ENCODE measurements at places on chromosomes 3 and 15.

DNA sequence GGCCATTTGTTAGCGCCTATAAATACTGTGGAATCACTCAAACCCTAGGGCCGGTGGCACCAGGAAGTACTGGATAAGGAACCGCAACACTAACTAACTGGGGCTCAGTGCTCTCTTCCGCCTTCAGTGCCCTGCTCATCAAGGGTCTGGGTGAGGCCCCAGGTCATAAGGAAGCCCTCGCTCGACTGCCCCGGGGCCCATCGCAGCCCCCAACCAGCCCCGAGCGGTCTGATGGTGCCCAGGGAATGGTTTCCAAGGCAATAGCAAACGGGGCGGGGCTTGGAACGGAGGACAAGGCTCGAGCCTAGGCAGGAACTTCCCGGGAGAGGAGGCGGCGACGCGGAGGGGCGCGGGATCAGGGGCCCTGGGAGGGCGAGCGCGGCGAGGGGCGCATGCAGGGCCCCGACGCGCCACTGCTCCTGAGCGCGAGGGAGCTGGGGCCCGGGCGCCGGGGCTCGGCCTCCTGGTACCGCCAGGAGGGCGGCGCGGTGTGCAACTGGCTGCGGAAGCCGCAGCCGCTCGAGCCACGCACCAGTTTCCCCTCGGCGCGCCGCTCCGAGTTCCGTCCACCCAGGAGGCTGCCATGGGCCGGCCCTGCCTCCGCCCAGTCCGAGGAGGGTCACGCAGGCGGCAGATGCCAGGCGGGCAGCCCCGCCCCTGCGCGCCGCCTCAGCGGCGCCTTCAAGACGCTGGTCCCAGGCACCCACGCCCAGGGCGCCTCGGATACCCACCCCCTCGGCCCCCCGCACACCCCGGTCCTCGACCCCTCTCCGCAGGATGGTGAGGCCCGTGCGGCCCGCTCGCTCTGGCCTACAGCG lies at the start of gene TTLL3:
Gene TTLL3 (plus strand): TSS at position 648 of the 818 bp plus-strand sequence. CDS start 400 bp downstream, outside the sequence.
- no peak for DNase-seq

- DNase-seq: no peak
Measured at GRCh38 chr3:72744330-72744729, 103.9 kb downstream of the SHQ1 start.

DNA sequence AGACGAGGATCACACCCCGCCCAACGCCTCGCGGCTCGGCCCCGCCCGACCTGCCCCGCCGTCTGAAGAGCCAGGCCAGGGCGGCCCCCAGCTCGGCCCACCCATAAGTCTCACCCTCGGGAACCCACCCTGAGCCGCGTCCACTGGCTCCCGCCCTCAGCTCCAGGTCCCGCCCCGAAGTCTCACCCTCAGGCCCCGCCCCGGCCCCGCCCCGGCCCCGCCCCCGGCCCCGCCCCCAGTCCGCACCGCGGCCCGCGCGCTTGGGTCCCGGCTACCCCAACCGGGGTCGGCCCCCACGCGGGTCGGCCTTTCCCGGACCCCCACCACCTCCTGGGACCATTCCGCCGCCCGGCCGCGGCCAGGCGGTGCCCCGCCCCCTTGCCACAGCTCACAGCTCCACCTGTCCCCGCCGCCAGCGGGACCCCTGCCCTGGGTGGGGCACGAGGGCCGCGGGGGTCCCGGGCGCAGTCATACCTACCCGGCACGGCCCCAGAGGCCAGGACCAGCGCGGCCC lies 489 bp downstream of the CSPG5 start:
- no peak for DNase-seq

GRCh38 chr15:33913459-33913858 lies 54.8 kb upstream of the CHRM5 start:
- no peak for DNase-seq

DNA sequence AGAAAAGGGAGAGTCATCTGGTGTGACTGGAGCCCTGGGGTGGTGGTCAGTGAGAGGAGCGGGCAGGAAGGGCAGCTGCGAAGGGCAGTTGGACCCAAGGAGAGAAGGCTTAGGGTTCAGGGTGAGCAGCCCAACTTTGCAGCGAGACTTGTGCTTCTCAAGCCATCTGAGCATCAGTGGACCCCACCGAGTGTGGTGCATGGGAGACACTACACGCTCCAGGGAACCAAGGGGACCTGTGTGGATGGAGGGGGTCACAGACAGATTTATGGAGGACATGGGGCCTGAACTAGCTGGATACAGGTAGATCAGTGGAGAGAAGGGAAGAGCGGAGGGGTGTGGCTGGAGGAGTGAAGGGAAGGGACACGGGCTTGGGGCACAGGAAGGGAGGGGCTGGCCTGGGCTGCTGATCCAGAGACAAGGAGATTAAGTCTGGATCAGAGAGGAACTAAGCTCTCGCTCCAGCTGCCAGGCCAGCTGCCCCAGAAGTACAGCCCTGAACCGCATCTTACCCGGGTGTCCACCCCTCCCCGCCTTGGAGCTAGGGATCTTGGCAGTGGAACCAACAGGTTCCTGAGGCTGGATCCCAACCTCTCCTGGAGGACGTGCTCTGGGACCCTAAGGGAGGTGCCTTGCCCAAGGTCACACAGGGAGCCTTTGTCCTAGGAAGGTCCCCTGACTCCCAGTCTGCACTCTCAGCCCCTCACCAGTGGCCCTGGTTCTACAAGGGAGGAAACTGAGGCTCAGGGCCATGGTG lies 120.5 kb downstream of the CORO2B start:
- no peak for DNase-seq

DNA sequence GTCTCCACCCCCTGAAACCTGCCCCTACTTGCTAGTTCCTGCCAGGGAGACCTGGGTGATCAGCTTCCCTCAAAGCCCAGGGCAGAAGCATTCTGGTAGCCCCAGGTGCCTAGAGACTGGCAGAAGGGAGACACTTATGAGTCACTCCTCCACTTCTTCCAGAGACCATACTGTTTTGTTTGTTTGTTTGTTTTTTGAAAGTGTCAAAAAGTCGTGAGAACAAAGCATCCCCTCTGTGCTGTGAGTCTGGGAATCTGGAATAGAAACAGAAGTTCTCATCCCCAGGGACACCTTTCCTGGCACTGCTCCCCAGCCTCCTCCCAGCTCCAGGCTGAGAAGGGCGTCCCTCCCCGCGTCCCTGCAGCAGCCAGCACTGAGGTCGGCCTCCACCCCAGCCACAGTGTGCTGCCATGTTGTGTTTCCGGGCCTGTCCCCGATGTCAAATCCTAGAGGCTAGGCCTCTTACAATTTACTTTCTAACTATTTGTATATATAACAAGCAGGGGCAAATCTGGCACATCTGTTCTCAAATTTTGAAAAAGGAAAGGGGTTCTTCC lies 573.0 kb downstream of the RBMS3 start:
- no peak for DNase-seq

- no peak for DNase-seq
Measured at GRCh38 chr3:175224051-175224450, 364.9 kb downstream of the NAALADL2 start.

DNA sequence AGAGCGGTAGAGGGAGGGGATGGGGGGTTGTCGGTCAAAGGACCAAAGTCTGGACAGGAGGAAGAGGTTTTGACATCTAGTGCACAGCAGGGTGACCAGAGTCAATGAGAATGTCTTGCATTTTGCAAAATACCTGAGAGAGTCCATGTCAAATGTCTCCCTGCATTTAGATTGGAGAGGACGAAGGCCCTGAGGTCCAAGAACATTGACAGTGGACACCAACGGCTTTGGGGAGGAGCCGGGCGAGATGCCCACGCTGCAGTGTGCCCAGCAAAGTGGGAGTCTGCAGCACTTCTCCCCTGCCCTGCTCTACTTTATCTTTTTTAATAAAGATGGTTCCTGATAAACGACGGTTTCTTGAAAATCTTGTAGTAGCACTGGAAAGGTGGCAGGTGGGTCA lies 67.4 kb upstream of the TAMM41 start:
- DNase-seq: no peak

GRCh38 chr3:32399030-32399620 lies 7.5 kb downstream of the CMTM7 start:
- no peak for DNase-seq

GRCh38 chr15:66196602-66197001 lies 56.9 kb downstream of the MEGF11 start:
- peak; percentile 81 for DNase-seq

- no peak for DNase-seq
Measured at GRCh38 chr15:80695911-80696661, 976 bp downstream of the ABHD17C start.

- peak; percentile 5 for DNase-seq
Measured at GRCh38 chr3:158313338-158313927, 203.5 kb downstream of the RSRC1 start.

DNA sequence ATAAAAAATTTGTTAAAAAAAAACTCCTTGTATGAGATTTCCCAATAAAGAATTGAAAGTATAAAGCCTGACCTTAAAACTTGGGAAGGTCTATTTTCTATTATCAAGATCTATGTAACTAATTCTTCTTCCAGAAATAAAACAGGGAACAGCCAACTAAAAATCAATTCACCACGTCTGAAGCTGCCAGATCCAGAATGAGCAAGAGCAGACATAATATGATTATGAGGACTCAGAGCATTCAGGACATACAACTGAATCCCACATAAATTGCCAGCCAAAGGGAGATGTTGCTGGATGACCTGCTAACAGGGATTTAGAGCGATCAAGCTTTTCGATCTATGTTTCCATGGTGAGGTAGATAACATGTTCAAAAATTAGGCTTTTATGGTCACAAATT lies 1151.3 kb upstream of the CADM2 start:
- DNase-seq: no peak

- no peak for DNase-seq
Measured at GRCh38 chr3:141091426-141091825, 40.3 kb downstream of the SPSB4 start.

DNA sequence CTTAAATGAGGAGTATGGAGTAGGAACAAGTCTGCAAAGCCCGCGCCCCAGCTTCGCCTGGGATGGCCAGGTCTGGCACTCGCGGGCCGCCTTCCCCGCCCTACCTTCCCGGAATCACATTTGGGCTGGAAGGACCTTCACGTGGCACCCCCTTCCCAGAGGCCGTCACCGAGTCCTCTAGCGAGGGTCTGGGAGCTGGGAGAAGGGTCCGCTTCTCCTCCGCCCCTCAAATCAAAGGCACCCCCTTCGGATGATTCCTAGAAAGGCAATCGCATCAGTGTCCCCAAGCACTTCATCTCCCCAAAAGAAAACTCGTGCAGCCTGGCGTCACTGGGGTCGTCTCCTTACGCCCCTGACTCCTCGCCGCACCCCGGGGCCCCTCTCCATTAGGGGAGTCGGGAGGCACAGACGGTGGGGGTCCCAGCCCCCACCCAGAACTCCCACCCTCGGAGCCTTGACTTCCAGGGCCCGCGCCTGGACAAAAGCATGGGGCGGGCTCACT lies 380 bp downstream of the MYLK start:
- no peak for DNase-seq

- DNase-seq: no peak
Measured at GRCh38 chr3:138455801-138456716, 21.6 kb downstream of the ESYT3 start.

GRCh38 chr3:159322322-159322939 lies 520.6 kb downstream of the MFSD1 start:
- no peak for DNase-seq

DNA sequence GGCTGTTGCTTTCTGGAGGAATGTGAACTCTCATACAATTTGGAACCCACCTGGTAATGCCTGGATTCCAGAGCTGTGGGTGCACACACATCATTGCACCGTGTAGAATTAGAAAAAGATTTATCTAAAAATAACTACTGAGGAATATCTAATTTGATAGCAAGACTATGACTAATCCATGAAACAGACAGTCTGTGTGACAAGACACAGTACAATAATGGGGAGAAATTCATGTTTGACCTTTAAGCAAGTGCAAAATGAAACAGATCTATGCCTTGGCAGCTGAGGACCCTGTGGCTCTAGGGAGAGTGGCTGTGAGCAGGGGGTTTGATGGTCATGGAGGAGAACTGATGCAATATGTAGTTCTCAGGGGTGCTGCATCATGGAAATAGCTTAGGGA lies 7.9 kb upstream of the DOCK3 start:
- DNase-seq: no peak
